ENCODE measurements at places on chromosomes 11 and 22.

- H3K27ac ChIP-seq = no peak overlapping the region
- no peak overlapping the region for H3K4me3 ChIP-seq
- no peaks in the 10 kb centered on the region for H3K4me1 ChIP-seq
- H3K27me3 ChIP-seq = no peaks in the 10 kb centered on the region
Observed at GRCh38 chr11:92057849-92058442, 166.7 kb upstream of the FAT3 start.

- no peak for DNase-seq
- H3K4me1 ChIP-seq = peaks cover 3% of the 10 kb centered on the region
- H3K4me3 ChIP-seq = no peak overlapping the region
- H3K36me3 ChIP-seq = peaks cover 3% of the 10 kb centered on the region
- H3K27ac ChIP-seq = no peak overlapping the region
Observed at GRCh38 chr22:50604256-50605001, 3.8 kb downstream of the MAPK8IP2 start.

DNA sequence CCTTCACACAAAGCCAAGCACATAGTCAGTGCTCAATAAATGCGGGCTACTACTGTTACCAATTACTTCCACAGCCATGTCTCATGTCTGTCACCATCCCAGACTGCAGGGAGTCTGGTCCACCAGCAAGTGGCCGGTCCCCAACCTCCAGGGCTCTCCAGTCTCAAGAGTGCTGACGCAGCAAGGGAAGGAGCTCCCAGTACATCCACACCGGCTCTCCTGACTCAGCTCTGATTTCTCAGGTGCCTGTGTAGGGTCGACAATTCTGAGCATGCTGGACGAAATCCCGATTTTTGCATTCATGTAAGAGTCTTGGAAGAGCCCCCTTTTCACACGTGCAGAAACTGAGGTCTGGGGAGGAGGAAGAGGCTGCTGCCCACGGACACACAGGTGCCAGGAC lies 10.3 kb upstream of the NEFH start:
- no peak for DNase-seq
- peaks cover 2% of the 10 kb centered on the region for H3K4me1 ChIP-seq
- H3K4me3 ChIP-seq = peak overlapping the region; percentile 46
- H3K27me3 ChIP-seq = no peaks in the 10 kb centered on the region
- H3K27ac ChIP-seq = no peak overlapping the region

GRCh38 chr11:2164861-2165555 lies 4.0 kb upstream of the INS start:
- no peak overlapping the region for H3K4me3 ChIP-seq
- H3K36me3 ChIP-seq = no peaks in the 10 kb centered on the region
- H3K27ac ChIP-seq = no peak overlapping the region
- no peak for DNase-seq
- H3K4me1 ChIP-seq = peaks cover 6% of the 10 kb centered on the region

DNA sequence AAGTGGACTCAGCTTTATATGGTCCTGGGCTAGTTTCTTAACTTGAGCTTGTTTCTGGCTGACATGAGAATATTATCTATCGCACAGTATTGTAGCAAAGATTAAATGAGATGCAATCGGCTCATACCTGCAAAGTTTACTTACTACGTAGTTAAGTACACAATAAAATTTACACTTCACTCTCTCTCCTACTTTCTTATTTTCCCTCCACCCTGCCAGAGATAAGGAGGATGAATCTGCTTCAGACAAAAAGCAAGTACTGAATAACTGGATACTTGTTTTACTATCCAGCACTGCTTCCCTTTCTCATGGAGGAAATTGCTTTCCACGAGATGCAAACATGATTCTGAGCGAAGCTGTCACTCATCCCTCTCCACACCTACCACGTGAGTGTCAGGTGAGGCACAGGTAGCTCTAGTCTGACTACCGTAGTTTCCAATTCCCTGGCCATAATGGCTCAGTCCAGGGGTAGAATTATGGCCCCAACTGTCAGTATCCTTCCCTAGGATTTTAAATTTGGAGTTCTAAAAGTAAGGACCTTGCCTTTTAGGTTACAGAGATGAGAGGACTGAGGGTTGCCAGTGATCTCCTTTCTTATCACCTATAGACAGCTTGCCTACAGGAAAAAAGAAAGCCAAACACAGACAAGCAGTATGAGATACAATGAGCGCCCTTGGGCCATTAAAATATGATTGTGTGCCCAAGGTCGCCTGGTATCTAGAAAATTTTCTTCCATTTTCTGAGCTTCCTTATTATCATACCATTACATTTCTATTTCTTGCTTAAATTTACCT lies 39.8 kb downstream of the GAB2 start:
- H3K4me1 ChIP-seq = no peaks in the 10 kb centered on the region
- no peaks in the 10 kb centered on the region for H3K27me3 ChIP-seq
- H3K4me3 ChIP-seq = no peak overlapping the region
- no peak overlapping the region for H3K27ac ChIP-seq

GRCh38 chr22:48366056-48366455 lies 1461.6 kb downstream of the BRD1 start:
- H3K4me3 ChIP-seq = no peak overlapping the region
- no peaks in the 10 kb centered on the region for H3K27me3 ChIP-seq
- H3K27ac ChIP-seq = no peak overlapping the region

DNA sequence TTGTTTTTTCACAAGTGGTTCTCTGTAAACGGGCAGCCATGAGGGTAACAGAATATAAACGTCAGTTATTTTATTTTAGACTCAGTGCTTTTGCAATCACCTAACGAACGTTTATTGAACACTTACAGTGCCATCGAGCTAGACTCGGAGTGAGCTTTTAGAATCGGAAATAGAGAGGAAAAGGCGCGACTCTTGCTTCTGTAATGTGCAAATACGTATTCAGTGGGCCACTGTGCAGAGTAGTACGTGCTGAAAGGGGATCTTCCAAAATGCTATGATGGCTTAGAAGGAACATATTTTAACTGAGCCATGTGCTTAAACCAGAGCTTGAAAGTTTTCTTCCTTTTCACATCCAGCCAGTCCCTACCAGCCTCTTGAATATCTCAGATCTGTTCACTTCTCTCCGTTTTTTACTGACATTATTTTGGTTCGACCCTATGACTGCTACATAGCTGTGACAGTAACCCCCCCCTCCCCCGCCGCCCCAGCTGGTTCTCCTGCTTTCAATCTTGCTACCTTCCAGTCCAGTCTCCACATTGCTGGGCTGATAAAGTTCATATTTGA lies 468 bp downstream of the DDIAS start:
- no peak for DNase-seq
- no peaks in the 10 kb centered on the region for H3K4me1 ChIP-seq
- peak overlapping the region; percentile 79 for H3K4me3 ChIP-seq
- no peaks in the 10 kb centered on the region for H3K36me3 ChIP-seq
- no peaks in the 10 kb centered on the region for H3K27me3 ChIP-seq

- no peaks in the 10 kb centered on the region for H3K27me3 ChIP-seq
- no peak overlapping the region for H3K4me3 ChIP-seq
- peak; percentile 90 for DNase-seq
- H3K4me1 ChIP-seq = no peaks in the 10 kb centered on the region
- H3K27ac ChIP-seq = no peak overlapping the region
Observed at GRCh38 chr11:36744375-36745168, 146.5 kb upstream of the RAG2 start.

DNA sequence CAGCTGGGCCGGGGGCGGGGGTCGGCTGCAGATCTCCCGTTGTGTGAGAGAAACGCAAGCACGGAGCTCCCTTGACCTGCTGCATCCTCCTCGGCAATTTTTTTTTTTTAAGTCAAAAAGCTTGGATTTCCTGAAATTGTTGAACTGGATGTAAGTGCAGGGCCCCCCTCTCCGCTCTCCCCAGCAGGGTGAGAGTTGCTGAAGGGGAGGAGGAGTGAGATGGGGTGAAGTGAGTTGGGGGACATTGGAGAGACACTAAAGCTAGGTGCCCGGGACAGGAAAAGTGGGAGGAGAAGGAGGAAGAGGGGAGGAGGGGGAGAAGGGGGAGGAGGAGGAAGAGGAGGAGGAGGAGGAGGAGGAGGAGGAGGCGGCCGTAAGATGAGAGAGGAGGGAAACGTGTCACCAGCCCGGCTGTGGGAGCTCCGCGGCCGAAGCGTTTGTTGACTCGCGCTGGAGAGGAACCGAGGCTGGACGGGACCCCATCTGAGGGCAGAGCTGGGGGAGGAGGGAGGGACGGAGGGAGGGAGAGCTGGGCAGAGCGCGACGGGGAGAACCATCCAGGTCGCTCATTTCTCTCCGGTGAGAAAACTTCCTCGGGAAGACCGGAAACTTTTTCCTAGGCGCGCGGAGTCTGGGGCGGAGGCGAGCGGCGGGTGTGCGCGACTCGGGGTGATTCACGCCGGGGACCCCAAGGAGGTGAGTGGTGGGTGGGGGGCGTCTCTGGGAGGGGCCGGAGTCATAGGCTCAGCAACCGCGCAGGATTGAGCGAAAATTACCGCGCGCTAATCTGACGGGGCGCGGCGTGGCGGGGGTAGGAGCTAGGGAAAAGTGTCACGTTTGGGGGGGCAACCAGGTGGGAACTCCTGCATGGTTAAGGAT lies 80.2 kb downstream of the PRR5L start:
- H3K36me3 ChIP-seq = no peaks in the 10 kb centered on the region
- H3K27me3 ChIP-seq = peaks cover 23% of the 10 kb centered on the region
- no peak for DNase-seq
- H3K4me3 ChIP-seq = peak overlapping the region; percentile 98

GRCh38 chr11:105034813-105035620 lies at the start of gene CASP1:
CASP1 (minus strand) TSS chr11:105035144; CDS start chr11:105035113, 31 bp downstream.
- H3K27me3 ChIP-seq = no peaks in the 10 kb centered on the region
- H3K36me3 ChIP-seq = no peaks in the 10 kb centered on the region

GRCh38 chr11:35588627-35589026 lies 29.6 kb upstream of the FJX1 start:
- no peak for DNase-seq
- H3K4me1 ChIP-seq = no peaks in the 10 kb centered on the region
- H3K4me3 ChIP-seq = no peak overlapping the region
- no peak overlapping the region for H3K27ac ChIP-seq
- no peaks in the 10 kb centered on the region for H3K27me3 ChIP-seq
- no peaks in the 10 kb centered on the region for H3K36me3 ChIP-seq

DNA sequence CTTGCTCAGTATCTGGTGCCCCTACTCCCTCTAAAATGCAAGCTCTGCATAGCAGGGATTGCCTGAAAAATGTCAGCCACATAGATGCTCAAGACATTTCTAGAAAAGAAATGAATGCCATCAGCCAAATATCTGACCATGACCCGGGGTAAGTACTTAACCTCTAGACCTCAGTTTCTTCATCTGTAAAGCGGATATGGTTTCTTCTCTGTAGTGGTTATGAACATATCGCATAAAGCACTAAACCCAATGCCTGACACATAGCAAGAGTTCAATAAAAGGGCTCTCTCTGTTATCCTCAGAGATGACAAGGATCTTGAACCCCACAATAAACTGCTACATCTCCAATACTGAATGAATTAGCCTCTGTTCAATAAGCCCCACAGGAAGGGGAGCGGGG lies 122.6 kb downstream of the ABTB2 start:
- no peak for DNase-seq
- H3K4me3 ChIP-seq = no peak overlapping the region
- no peaks in the 10 kb centered on the region for H3K36me3 ChIP-seq
- no peaks in the 10 kb centered on the region for H3K27me3 ChIP-seq
